ENCODE measurements at places on chromosomes 12 and 14. TPM values are rescaled to one million over a fixed set of nuclear protein-coding genes. Genes with fewer than 3 reads are reported as not detected.

GRCh38 chr12:29533815-29534489 is 36.5 kb upstream of the OVCH1 start:
- peaks cover 5% of the 10 kb centered on the region for H3K27me3 ChIP-seq
- no peak overlapping the region for H3K27ac ChIP-seq
- no peaks in the 10 kb centered on the region for H3K4me1 ChIP-seq
- no peak for DNase-seq

DNA sequence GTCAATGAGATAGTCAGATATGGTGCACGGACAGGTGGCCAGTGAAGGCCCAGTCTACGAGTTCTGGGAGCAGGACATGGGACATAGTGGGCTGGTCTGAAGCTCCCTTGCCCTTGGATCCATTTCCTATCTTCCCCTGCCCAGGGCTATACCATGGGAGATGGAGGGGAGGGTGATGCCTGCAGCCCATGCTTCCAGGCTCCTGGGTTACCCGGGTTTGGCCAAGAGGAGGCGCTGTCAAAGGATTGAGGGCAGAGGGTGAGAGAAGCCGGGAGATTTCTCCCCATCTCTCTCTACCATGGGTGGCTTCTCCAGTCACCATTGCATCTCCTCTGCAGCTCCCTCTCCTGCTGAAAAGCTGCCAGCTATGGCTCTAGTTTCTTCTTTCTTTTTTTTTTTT is 52.8 kb upstream of the LHX5 start:
- no peaks in the 10 kb centered on the region for H3K36me3 ChIP-seq
- H3K27me3 ChIP-seq: peaks cover 4% of the 10 kb centered on the region
- DNase-seq: no peak
- H3K27ac ChIP-seq: no peak overlapping the region
- H3K4me3 ChIP-seq: no peak overlapping the region

DNA sequence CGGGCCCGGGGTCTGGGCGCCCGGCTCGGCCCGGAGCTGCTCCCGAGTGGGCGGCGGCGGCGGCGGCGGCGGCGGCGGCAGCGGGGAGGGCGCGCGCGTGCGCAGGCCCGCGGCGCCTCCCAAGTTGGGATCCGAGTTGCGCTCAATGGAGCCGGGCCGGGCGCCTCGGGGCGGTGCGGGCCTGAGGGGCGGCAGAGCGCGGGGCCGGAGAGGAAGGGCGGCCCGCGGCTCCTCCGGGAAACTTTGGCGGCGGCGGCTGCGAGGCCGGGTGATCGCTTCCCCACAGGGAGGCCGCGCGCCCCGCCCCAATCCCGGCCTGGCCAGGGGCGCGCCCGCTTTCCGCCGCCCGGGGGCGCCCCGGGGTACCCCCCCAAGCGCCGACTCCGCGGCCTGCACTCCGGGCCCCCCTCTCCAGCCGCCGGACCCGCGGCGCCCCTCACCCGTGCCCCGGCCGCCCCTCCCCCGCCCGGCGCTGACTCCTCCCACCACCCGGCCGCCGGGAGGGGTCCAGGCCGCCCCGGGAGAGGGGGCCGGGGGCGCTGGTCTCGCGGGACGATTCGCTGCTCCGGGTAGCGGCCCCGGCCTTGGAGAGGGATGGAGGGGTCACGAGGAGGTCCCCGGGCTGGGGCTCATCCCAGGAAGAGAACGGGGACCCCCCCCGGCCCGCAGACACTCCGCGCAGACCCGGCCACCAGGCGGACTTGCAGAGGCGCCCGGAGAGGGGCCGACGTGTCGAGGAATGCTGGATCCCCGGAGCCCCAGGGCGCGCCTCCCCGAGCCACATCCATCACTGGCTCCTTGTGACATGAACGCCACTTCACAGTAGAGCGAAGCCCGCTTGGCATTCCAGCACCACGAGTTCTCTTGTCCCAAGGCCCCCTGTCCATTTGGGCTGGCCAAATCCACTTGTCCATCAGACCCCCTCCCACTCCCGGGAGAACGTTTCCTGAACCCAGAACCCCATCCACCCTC is at the start of gene RILPL1:
Gene RILPL1 (minus strand): TSS at position 48 of the 972 bp plus-strand sequence. CDS start 237 bp downstream, outside the sequence.
- no peaks in the 10 kb centered on the region for H3K4me1 ChIP-seq
- no peaks in the 10 kb centered on the region for H3K27me3 ChIP-seq
- H3K36me3 ChIP-seq: no peaks in the 10 kb centered on the region
- peak within 1 kb of the TSS; percentile 87 for H3K4me3 ChIP-seq

GRCh38 chr12:115023279-115024265 is 339.6 kb upstream of the TBX3 start:
- DNase-seq: no peak
- H3K4me1 ChIP-seq: no peaks in the 10 kb centered on the region
- no peaks in the 10 kb centered on the region for H3K36me3 ChIP-seq

DNA sequence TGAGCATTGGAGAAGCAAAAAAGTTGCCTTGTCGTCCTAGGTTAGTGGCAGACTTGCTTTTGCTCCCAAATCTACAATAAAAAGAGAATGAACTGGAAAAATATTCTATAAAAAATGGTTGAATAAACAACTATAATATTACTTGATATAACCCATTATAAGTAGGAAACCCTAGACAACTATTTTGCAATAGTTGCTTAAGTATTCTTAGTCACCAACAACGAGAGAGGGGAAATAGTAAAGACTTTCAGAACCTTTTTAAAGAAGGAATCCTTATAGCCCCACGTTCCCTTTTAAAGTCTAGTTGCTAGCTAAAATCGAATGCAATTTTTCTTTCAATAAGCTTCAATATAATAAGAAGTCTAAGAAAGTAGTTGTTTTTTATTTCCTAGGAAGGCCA is 17.5 kb downstream of the AQP6 start:
- no peaks in the 10 kb centered on the region for H3K36me3 ChIP-seq
- no peaks in the 10 kb centered on the region for H3K27me3 ChIP-seq
- no peak overlapping the region for H3K4me3 ChIP-seq
- DNase-seq: no peak

Gene PAPLN
- 33.5 TPM for total RNA-seq

DNA sequence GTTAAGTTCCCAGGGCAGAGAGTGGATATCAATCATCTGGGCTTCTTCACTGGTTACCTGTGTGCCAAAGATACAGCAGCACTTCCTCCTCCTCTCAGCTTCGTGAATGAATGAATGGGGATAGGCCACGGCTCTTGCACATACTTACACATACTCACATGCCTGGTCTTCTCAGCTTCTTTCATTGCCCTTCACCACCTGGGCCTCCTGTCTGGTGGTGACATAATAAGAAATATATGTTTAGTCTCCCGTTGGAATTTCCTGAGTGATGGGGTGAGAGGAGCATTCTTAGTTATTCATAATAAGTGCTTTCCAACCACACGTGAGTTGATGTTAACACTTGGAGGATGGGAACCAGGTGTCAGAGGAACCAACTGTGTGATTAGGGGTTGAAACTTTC is 268.1 kb upstream of the RMST start:
- H3K36me3 ChIP-seq: no peaks in the 10 kb centered on the region
- H3K4me3 ChIP-seq: no peak overlapping the region
- no peak overlapping the region for H3K27ac ChIP-seq
- no peaks in the 10 kb centered on the region for H3K27me3 ChIP-seq
- H3K4me1 ChIP-seq: no peaks in the 10 kb centered on the region

Gene ASB2
- total RNA-seq: 30.2 TPM

Gene VEZT
- total RNA-seq: 81.1 TPM

DNA sequence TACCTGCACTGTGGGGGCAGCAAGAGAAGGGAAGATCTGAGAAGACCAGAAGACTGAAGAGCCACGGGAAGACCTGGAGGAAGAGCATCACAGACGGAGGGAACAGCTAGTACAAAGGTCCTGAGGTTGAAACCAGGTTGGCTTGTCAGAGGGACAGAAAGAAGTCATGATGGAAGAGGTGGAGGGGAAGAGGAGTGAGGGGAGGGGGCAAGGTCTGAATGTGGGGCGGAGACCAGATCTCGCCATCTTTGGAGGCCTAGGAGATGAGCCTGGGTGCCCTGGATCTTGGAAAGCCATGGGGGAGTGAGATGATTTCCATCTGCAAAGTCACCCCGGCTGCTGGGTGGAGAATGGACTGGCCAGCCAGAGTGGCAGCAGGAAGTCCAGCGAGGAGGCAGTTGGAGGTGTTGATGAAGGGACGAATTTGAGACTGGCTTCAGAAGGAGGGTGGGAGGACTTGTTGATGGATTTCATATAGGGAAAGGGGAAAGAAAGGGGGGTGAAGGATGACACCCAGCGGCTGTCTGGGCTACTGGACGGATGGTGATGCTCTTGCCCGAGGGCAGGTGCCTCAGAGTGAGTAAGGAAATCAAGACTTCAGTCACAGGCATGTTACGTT is 14.6 kb upstream of the UBC start:
- peak overlapping the region; percentile 98 for H3K27ac ChIP-seq
- H3K4me3 ChIP-seq: no peak overlapping the region
- DNase-seq: no peak
- no peaks in the 10 kb centered on the region for H3K4me1 ChIP-seq
- no peaks in the 10 kb centered on the region for H3K27me3 ChIP-seq

- no peak overlapping the region for H3K4me3 ChIP-seq
- H3K27ac ChIP-seq: no peak overlapping the region
- no peak for DNase-seq
- H3K4me1 ChIP-seq: no peaks in the 10 kb centered on the region
- H3K27me3 ChIP-seq: no peaks in the 10 kb centered on the region
These were observed 16.0 kb downstream of the OLR1 start for GRCh38 chr12:10155966-10156365.

Gene NDRG2
- total RNA-seq: 199 TPM

- no peaks in the 10 kb centered on the region for H3K27me3 ChIP-seq
- peak; percentile 31 for DNase-seq
- no peak overlapping the region for H3K4me3 ChIP-seq
- H3K4me1 ChIP-seq: no peaks in the 10 kb centered on the region
- no peaks in the 10 kb centered on the region for H3K36me3 ChIP-seq
These were observed 2.2 kb downstream of the DACT1 start for GRCh38 chr14:58639842-58640484.

- no peaks in the 10 kb centered on the region for H3K27me3 ChIP-seq
- no peak overlapping the region for H3K4me3 ChIP-seq
- no peaks in the 10 kb centered on the region for H3K4me1 ChIP-seq
- DNase-seq: no peak
These were observed 1315.2 kb downstream of the LRFN5 start for GRCh38 chr14:42921901-42922300.

Gene PRH2
- not detected for total RNA-seq

Gene PCED1B
- total RNA-seq: 16.5 TPM

Gene ANO4
- total RNA-seq: 1.4 TPM

GRCh38 chr12:32846053-32846452 is 50.5 kb downstream of the PKP2 start:
- no peak overlapping the region for H3K4me3 ChIP-seq
- H3K27me3 ChIP-seq: no peaks in the 10 kb centered on the region
- no peaks in the 10 kb centered on the region for H3K36me3 ChIP-seq

DNA sequence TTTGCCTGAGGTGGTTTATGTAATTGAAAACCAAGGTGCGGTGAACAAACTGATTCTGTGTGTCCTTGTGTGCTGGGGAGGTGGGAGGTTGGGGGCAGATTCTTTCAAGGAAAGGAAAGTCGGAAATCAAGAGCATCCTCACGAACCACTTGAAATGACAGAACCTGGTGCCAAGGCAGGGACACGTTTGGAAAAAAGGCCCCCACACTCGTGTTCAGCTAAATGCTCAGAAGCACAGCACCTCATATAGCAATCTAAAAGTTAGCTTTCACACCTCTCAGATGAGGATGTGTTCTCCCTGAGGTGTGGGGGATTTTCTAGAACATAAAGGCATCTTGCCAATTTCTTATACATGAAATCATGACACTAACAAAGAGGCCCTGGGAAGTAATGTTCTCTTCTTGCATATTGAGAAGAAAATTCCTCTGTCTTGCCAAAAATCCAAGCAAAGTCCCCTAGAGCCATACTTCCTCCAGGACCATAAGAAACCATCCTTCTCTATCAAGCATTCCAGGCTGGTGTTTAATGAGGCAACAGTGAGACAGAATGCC is 119.6 kb downstream of the PLXNC1 start:
- no peak overlapping the region for H3K4me3 ChIP-seq
- no peak for DNase-seq
- H3K27ac ChIP-seq: peak overlapping the region; percentile 83
- no peaks in the 10 kb centered on the region for H3K27me3 ChIP-seq

Gene WBP11
- 18.2 TPM for total RNA-seq

- H3K4me1 ChIP-seq: no peaks in the 10 kb centered on the region
- H3K27me3 ChIP-seq: no peaks in the 10 kb centered on the region
- H3K4me3 ChIP-seq: no peak overlapping the region
- no peaks in the 10 kb centered on the region for H3K36me3 ChIP-seq
These were observed 8.1 kb downstream of the LRRC43 start for GRCh38 chr12:122190842-122191668.

Gene KRT2
- total RNA-seq: not detected

DNA sequence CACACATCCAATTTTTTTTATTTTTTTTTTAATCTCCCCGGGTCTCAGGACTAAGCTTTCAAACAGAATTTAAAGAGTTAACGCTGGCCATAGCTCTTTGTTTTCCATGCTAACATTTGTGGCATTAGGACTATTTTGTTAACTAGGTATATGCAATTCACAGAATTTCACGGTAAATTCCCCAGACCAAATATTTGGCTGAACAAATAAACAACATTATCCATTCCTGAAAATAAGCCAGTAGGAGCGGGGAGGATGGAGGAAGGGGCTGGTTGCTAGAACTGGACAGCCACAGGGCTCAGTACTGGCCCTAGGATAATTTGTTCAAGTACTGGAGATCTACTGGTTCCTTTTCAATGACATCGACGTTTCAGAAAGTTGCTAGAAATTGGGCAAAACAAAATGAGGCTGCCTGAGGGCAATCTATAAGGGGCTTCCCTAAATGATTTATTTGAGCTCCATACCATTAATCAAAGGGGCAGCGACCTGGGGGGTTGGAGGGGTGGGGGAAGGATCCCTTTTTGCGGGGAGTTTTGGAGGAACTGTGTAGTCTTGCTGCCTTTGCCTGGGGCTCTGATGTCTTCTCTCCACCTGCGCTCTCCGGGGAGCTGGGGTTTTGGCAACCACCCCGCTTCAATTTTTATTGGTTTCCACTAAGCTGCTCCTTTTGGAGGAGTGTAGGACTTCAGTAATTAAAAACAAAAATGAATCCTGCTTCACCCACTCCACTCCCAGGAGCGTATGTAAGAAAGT is 9.0 kb downstream of the BMP4 start:
- no peak overlapping the region for H3K27ac ChIP-seq
- no peak for DNase-seq
- no peaks in the 10 kb centered on the region for H3K27me3 ChIP-seq
- no peaks in the 10 kb centered on the region for H3K4me1 ChIP-seq
- H3K4me3 ChIP-seq: no peak overlapping the region
- no peaks in the 10 kb centered on the region for H3K36me3 ChIP-seq

DNA sequence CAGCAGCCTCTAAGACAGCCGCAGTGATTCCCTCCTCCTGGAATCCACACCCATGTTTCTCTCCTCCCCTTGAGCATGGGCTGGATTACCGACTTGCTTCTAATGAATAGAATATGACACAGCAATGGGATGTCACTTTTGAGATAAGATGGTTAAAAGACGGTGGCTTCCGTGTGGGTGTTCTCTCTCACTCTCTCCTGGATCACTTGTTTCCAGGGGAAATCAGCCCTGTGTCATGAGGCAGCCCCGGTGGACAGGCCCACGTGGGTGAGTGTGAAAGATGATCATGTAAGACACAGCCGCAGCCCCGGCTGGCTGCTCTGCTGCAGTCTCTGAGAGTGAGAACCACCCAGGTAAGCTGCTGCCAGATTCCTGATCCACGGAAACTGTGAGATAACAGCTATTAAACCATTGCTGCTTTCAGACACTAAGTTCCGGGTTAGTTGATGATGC is 10.7 kb downstream of the MOAP1 start:
- H3K27me3 ChIP-seq: no peaks in the 10 kb centered on the region
- H3K4me3 ChIP-seq: no peak overlapping the region
- H3K4me1 ChIP-seq: no peaks in the 10 kb centered on the region
- H3K27ac ChIP-seq: no peak overlapping the region
